ENCODE measurements at places on chromosomes 7 and 10.
A peak's percentile ranks its signal among the peaks of the same experiment; 100 is the strongest.

- DNase-seq = no peak
Observed at GRCh38 chr10:120042705-120043104, 150.2 kb downstream of the SEC23IP start.

GRCh38 chr10:80100861-80101695 is 22.6 kb downstream of the TMEM254 start:
- no peak for DNase-seq

GRCh38 chr7:140983802-140984201 is 30.9 kb downstream of the MRPS33 start:
- no peak for DNase-seq

DNA sequence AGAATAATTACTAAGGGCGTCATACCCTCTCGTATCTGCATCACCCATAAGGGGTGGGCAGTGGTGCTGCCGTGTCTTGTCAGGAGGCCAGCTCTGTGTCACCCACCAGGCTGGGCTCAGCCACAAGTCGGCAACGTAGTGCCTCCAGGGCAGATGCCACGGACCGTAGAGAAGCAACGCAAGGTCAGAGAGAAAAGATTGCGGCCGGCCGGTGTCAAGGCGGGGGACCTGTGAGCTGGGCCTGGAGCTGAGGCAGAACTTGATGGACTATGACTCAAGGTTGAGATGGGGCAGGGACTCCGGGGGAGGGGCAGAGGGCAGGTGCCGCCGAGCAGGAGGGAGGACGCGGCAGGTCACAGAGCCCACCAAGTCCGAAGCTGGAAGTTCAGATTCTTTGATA is 29.5 kb downstream of the FOXK1 start:
- DNase-seq = no peak

DNA sequence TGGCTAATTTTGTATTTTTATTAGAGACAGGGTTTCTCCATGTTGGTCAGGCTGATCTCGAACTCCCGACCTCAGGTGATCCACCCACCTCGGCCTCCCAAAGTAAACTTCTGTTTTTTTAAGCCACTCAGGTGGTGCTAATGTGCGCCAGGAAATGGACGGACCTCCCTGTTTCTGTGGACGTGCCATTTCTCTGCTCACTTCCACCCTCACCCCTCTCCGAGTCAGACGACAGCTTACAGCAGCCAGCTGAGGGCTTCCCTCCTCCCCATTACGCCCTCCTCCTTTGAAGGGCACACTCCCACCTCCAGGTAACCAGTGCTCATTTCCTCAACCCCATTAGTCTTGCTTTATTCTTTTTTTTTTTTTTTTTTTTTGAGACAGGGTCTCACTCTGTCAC is 41.7 kb upstream of the EZH2 start:
- DNase-seq = no peak

- no peak for DNase-seq
Observed at GRCh38 chr7:155741805-155742204, 70.5 kb downstream of the SHH start.

DNA sequence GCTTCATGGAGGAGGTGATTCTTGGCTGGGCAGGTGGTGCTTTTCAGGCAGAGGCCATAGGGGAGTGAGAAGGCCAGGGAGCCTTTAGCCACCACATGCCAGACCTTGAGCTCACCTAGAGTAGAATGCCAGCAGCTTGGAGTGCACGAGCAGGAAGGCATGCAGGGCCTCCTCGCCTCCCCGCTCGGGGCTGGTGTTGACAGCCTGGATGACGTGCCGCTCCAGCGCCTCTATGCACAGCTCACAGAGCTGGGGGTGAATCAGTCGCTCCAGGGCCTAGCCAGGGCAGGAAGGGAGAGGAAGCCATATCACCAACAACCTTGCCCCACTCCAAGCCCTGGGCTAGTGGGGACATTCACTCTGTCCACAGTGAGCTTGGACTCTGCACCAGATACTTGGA is 15.7 kb downstream of the HPS1 start:
- no peak for DNase-seq

DNA sequence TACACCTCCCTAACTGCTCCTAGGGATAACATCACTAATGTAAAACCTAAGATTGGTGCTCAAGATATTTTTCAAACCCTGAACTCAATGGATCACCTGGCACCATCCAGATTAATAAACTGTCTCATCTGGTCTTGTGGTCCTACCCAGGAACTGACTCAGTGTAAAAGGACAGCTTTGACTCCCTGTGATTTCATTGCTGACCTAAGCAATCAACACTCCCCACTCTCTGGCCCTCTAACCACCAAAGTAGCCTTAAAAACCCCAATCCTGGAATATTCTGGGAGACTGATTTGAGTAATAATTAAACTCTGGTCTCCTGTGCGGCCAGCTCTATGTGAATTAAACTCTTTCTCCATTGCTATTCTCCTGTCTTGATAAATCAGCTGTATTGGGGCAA is 6.2 kb upstream of the USP54 start:
- no peak for DNase-seq

GRCh38 chr10:123269675-123270074 is 115.5 kb downstream of the BUB3 start:
- DNase-seq = no peak

- DNase-seq = no peak
Observed at GRCh38 chr7:726854-727103, 280 bp downstream of the DNAAF5 start.

GRCh38 chr7:27685209-27685608 is 22.5 kb upstream of the HIBADH start:
- no peak for DNase-seq

- DNase-seq = no peak
Observed at GRCh38 chr10:96588060-96588554, 1.3 kb upstream of the TM9SF3 start.

- DNase-seq = peak; percentile 55
Observed at GRCh38 chr7:2529161-2530070, 9.8 kb downstream of the LFNG start.

DNA sequence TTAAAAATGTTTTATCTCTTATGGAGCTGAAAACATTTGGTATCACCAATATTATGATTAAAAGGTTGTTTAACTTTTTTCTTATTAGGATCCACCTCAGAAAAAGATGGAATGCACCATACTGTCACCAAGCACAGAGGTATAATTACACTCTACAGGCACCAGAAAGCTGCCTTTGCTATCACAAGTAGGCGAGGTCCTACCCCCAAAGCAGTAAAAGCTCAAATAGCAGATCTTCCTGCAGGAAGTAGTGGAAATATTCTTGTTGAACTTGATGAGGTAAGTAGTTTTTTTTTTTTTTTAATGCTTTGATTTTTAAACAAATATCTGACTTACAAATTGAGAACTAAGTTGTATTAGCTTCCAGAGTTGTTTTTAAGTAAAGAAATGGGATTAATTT is 68.5 kb downstream of the BTAF1 start:
- no peak for DNase-seq

DNA sequence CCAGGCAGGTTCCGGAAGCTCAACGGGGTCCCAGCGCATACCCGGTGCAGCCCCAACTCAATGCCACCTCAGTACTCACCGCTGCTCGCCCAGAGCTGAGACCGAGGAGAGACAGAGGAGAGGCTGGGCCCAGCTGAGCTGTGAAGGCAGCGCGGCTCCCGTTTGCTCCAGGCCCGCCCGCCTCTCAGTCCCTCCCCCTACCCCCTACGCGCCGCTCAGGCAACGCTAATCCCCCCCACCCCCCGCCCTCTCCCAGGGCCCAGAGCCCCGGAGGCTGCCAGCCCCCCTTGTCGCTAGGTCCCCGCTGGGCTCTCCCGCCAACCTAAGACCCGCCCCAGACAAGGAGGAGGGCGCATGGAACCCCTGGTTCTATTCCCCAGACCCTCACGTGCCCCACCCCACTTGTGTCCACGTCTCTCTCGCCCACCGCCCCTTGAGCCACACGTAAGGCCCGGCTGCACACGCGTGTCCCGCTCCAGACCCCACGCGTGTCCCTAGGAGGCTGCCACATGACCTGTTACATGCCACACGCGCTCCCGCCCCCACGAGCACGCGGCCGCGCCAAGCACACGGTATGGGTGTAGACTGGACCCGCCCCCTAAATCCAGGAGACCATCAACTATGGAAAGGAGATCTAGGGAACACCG is at the start of gene PSD:
PSD (minus strand) TSS at position 164 of the 647 bp plus-strand sequence. CDS start 1,747 bp downstream, outside the sequence.
- no peak for DNase-seq

DNA sequence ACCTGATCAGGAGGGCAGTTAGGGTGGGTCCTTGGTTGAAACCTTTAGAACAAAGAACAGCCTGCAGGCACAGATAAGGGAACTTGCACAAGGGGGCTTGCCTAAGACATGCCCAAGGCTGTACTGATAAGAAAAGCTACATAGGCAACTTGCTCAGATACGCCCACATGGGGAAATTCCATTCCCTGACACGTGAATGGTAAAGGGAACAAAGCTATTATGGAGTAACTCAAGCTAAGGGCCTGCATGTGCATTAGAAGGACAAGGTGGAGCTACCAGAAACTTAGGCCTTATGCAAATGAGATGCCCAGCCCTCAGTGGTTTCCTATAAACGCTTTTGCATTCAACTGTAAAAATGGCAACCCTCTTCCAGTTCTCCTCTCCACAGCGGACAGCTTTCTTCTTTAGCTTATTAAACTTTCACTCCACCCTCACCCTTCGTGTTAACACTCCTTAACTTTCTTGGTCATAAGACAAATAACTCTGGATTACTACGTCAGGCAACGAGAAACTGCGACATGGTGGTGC is 1192.1 kb upstream of the CELF2 start:
- DNase-seq = no peak

DNA sequence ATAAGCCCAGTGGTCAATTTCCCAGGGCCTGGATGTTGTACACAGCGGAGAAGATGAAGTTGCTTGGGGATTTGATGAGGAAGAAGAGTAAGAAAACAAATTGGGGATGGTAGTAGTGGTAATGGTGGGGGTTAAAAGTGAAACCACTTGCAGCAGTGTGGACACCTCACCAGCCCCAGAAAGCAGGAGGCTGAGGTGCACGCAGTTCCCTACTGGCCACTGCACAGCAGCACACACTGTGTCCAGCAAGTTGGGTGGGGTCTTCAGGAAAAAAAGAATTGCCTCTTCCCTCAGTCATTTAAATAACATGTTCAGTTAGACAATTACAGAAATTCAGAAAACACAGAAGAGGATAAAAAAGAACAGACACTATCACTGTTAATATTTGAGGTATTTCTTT is 96.6 kb downstream of the TAX1BP1 start:
- DNase-seq = no peak

GRCh38 chr10:48672596-48673265 is 11.9 kb upstream of the WDFY4 start:
- DNase-seq = no peak

- peak; percentile 52 for DNase-seq
Observed at GRCh38 chr7:26060733-26061677, 91.0 kb upstream of the NFE2L3 start.

DNA sequence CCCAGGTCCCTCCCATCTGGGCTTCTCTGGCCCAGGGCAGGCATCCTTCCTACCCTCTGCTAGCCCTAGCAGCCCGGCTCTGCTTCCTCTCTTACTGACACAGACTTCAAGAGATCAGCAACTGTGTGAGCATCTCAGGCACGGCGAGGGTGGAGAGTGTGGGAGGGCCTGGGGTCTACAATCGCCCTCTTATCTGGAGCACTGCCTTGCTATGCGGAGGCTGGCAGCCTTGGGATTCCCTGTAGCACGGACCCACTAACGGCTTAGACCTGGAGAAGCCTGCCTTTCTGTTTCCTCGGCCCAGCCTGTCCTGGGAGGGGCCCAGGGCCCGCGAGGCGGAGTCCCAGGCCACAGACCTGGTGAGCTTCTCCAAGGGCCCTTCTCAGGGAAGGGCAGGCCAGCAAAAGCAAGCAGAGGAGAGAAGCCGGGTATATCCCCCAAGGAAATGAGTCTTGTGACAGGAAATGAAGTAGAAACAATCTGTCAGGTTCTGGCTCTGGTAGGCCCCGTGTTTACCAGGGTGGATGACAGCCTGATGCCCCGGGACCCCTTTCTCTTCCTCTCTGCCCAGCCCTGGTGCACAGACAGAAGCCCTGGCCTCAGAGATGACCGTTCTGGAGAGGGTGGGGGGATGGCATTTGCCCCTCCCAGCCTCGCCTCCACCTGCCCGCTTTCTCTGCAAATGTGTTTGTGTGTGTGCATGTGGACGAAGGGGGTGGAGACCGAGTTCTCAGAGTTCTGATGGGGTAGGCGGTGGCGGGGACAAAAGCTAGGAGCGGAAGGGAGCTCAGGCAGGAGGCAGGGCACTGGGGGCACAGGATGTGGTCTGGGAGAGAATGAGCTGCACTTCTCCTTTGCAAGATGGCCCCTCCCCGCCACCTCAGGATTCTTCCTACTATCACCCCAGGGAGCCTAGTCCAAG is 2.5 kb downstream of the LRCH4 start:
- no peak for DNase-seq

DNA sequence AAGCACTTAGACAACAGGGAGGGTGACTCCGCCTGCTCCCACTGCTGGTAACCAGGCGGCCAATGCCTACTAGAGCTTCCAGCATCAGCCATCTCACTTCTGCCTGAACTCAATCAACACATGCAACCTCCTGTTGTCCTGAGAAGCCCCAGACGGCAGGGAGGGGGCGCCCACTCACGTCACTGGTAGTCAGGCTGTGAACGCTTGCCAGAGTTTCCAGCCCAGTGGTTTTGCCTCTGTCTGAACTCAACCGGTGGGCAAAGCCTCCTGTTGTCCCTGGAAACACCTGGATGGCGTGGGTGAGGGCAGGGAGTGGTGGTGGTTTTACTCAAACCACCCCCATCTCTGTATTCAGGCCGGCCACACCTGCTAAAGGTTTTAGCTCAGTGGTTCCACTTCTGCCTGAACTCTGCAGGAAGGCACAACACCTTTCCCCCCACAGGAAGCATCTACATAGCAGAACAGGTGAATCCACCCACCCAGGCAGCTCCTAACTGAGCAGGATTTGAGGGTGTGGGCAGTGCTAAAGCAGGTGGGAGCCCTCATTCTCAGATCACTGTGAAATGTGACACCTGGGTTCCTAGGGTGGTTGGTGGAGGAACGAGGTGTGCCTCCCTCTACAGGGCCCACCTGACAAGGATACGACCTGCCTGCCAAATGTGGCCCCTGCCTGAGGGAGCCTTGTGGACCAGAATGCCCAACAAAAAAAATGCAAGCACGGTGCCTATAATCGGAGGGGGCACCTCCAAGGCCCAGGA is 563.0 kb upstream of the SEMA3D start:
- no peak for DNase-seq

- peak; percentile 64 for DNase-seq
Observed at GRCh38 chr10:5545778-5546710, 21.3 kb downstream of the CALML3 start.

DNA sequence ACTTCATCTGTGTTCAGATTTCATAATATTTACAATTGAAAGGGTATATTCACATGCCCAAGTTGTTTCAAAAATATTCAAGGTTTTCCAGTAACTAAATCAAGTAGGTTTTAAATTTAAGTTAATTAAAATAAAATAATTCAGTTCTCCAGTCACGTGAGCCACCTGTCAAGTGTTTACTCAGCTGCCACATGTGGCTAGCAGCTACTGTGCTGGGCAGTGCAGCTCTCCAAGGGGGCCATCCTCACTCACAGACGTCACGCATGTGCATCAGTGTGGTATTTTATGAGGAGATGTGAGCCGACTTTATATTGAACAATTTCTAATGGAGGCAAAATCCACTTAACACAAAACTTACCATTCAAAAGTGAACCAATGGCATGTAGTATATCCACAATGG is 69.7 kb upstream of the CAMK2B start:
- no peak for DNase-seq
